ENCODE measurements at places on chromosomes 2 and 18.
A peak's percentile ranks its signal among the peaks of the same experiment; 100 is the strongest.

DNA sequence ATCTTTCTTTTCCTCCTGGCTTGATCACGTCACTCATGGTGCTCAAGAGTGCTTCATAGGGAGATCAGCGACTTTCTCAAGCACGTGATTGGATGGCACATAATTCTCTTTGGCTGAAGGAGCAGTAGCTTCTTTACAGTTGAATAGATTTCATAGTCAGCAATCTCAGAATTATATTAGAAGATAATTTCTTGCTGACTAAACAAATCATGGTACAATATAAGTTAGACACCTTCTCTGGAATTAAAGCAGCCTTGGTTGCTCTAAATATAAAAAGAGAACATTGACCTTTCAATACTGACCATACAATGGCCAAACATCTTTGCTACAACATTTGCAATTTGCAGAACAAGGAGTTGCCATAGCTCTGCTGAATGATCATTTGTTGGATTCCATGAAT, 238.5 kb upstream of the CHST9 start:
- no peak for DNase-seq

- no peak for DNase-seq
Observed at GRCh38 chr2:71801969-71802368, 345.7 kb downstream of the CYP26B1 start.

- no peak for DNase-seq
Observed at GRCh38 chr2:179355881-179356280, 91.2 kb upstream of the SESTD1 start.

DNA sequence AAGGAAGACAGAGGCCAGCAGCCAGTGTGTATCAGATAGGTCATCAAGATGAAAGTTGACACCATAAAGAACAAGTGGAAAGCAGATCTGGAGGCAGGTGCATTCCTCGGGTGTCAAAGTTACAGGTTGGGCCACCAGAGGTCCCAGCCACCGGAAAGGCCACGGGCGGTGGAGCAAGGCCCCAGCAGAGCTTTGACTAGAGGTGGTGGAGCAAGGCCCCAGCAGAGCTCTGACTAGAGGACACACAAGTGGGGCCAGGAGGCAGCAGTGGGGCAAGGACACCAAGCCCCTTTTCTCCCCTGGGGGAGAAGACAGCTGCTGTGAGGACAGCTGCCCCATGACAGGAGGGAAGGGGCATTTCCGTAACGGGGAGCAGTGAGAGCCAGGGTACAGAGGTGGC, 115.1 kb downstream of the GYPC start:
- no peak for DNase-seq

GRCh38 chr2:102082571-102083392, 59.8 kb upstream of the IL1R1 start:
- peak; percentile 64 for DNase-seq

GRCh38 chr2:143696651-143697050, 567.4 kb downstream of the ARHGAP15 start:
- no peak for DNase-seq

- no peak for DNase-seq
Observed at GRCh38 chr2:156435396-156435717, 822 bp upstream of the GPD2 start.

DNA sequence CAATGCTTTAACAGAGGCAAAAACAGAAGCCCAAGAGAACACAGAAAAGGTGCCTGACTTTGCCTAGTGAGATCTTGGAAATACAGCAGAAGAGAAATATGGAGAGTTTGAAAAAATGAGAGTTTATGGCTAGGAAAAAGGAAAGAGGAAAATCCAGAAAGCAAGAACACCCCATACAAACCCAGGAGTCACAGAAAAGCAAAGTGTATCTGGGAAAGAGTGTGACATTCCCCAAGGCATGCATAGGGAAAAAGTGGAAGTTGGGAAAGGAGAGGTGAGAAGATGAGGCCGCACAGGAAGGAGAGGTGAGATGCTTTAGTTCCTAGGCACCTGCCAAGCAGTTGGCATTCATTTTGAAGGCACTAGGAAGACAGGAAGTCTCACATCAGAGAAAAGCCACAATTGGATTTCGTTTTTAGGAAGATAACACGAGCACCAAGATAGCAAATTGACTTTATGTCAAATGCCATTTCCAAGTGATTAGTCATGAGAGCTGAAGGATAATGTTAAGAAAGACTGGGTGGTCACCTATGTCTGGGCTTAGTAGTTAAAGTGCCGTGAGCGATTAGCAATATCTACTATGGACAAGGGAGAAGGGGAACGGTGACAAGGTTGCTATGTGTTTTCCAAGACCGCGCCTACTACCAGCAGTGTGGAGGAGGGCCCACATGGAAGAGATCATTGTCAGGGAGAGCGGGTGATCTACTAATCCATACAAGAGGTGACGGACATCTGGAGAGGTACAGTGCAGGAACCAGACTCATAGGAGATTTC, 224.1 kb upstream of the PARD3B start:
- DNase-seq: no peak

DNA sequence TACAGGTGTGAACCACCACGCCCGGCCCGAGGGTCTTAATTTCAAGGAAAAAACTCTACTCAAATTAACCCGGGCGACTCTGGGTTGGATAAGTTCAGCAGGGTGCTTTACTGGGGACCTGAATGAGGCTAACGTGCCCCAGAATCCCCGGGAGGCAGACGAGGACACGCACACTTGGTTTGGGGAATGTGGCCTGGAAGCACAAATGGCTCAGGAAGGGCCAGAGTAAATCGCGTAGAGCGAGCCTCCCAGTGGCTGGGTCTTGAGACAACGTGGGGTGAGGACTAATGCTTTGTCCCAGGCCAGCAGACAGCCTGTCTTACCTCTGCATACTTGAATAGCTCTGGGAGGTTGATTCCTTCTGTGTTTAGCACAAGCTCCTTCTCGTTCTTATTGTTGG, 75.8 kb downstream of the POLR1A start:
- DNase-seq: no peak

GRCh38 chr2:36087344-36087743, 268.2 kb upstream of the CRIM1 start:
- DNase-seq: no peak

- DNase-seq: no peak
Observed at GRCh38 chr2:229370509-229370908, 99.4 kb upstream of the PID1 start.

DNA sequence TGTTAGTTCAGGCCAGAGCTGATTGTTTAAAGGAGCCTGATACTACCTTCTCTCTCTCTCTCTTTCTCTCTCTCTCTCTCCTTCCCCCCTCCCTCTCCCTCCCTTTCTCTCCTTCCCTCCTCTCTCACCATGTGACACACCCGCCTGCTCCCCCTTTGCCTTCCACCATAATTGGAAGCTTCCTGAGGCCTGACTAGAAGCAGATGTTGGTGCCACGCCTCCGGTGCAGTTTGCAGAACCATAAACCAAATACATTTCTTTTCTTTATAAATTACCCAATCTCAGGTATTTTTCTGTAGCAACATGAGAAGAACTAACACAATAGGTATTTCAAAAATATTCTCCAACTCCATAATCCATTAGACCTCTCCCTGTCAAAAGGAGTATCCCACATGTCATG, 62.4 kb downstream of the ANKRD62 start:
- no peak for DNase-seq

All from stimulated activated CD4-positive, alpha-beta T cell treated with anti-CD3 and anti-CD28 coated beads, Interleukin-2, amount 100 ng/mL, for 24 hours (primary cell).